ENCODE measurements at places on chromosomes 16 and 17.

- no peak for DNase-seq
These were observed 104.3 kb downstream of the AXIN2 start for GRCh38 chr17:65457183-65457582.

- DNase-seq: no peak
These were observed 12.4 kb downstream of the NAT9 start for GRCh38 chr17:74763565-74764387.

DNA sequence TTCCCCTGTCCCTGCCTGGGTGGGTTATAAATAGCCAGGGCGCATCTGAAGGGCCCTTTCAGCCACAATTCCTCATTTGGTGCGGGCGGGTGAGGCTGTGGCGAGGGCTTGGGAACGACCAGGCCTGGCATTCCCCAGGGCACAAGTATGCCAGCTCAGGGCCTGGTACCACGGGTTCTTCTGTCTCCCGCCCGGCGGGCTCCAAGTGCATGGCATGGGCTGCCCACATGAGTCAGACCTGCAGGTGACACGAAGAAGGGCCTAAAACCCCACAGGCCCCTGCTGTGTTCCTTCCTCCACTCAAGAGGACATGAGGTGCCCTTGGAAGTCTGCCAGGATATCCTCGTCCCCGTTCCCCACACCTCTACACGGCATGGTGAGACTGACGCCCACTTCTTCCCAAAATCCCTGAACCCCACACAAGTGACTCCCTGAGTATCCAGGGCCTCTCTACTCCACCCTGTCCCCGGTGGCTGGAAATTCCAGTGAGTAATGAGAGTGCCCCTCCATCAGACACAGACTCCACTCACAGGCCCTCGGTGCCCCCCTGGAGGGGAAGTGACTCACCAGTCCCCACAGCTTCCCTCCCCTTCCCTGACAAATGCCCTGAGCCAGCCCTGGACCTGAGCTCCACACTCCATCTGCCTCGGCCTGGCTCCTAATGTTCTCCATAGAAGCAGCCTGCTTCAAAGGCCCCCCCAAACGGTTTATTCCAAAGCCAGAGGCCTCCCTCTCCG, 68.8 kb downstream of the ABR start:
- DNase-seq: peak; percentile 95

DNA sequence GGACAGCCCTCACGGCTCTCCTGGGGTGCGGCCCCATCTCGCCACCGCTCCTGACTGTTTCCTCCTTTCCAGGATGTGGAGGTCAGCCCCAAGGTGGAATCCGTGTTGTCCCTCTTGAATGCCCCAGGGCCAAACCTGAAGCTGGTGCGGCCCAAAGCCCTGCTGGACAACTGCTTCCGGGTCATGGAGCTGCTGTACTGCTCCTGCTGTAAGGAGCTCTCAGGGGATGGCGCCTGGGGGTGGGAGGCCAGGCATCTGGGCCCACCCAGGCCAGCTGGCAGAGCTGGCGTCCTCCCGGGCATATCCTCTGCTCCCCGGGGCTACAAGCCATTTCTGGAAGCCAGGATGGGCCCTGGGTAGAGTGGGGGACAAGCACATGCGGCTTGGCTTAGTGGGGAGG, 13.2 kb downstream of the IL34 start:
- DNase-seq: no peak

DNA sequence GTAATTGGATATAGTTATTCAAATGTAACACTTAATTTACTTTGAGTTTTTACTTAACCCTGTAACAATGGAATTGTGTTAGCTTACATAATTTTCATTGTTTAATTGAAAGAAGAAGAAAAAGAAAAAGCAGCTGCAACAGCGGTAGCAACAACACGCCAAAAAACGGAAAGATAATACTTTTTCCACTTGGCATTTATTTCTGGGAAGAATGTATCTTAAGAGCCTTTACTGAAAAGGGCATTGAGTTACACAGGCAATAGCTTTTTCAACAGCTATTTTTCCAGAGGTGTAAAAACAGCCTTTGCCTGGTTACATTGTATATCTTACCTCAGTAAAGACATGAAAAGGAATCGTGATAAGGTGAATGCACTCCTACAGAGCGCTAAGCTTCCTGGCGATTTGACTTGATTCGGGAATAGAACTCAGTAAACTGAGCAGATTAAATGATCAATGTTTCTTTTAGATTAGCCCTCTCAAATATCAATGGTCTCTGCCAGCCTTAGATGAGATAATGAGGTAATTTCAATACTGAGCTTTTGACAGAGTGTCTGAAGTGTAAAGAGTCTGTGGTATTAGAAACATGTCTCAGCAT, 311.3 kb downstream of the CDH13 start:
- no peak for DNase-seq

DNA sequence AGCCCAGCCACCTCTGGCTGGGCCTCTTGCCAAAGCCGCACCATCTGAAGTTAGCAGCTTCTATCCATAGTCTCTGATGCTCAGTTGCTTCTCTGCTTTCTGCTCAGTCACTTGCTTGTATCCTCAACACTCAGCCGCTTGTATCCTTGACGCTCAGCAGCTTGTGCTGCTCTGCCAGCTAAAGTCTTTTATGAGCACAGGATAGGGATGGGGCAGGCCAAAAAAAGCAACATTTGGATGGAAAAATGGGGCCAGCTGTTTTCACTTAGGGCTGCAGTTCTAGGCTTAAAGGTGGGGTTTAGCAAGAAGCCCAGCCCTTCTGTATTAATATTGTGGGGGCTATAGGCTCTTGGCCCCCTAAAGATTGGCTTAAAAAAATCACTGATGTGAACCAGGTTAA, 739.4 kb downstream of the CDH8 start:
- DNase-seq: no peak

GRCh38 chr17:62573480-62574117, 53.9 kb upstream of the MRC2 start:
- DNase-seq: no peak

GRCh38 chr16:70591615-70592014, 54.7 kb upstream of the IL34 start:
- no peak for DNase-seq

GRCh38 chr17:17877529-17878358, 41.0 kb upstream of the SREBF1 start:
- peak; percentile 92 for DNase-seq

- DNase-seq: no peak
These were observed 1.4 kb upstream of the CTRB1 start for GRCh38 chr16:75217389-75217851.

Measured in EH (cell line).